ENCODE measurements at places on chromosomes 4 and X. TPM values are rescaled to one million over a fixed set of nuclear protein-coding genes. Genes with fewer than 3 reads are reported as not detected.

The ATP8A1 gene
- polyA plus RNA-seq = 38.7 TPM

The CCSER1 gene
- polyA plus RNA-seq = 5.2 TPM

The EGF gene
- 2.1 TPM for polyA plus RNA-seq

The AFM gene
- polyA plus RNA-seq = not detected

The TMEM271 gene
- not detected for polyA plus RNA-seq

The MAPK10 gene
- polyA plus RNA-seq = 29.9 TPM

The ING2 gene
- polyA plus RNA-seq = 23.6 TPM

The P2RY4 gene
- polyA plus RNA-seq = 0.33 TPM

The GPR34 gene
- 3.2 TPM for polyA plus RNA-seq

The ATOH1 gene
- polyA plus RNA-seq = not detected

The GABRB1 gene
- polyA plus RNA-seq = 0.33 TPM

The SMIM43 gene
- polyA plus RNA-seq = 16.5 TPM

DNA sequence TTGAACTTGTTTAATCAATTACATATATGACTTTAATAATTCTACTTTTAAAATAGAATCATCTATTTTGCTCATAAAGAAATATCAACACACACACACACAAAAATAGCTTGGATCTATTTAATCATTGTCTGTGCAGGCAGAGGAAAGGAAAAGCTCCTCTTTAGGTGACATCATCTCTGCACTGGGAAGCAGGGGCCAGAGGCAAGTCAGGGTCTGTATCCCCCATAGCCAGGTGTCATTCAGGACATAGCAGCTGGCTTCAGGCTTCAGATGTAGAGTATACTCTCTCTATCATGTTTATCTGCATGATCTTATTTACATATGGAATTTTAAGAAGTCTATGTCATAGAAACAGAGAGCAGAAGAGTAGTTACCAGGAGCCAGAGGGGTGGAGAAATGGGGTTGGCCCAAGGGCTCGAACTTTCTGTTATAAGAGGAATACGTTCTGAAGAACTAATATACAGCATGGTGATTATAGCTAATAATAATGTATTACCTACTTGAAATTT, 110.4 kb upstream of the LDB2 start:
- no peak for DNase-seq

DNA sequence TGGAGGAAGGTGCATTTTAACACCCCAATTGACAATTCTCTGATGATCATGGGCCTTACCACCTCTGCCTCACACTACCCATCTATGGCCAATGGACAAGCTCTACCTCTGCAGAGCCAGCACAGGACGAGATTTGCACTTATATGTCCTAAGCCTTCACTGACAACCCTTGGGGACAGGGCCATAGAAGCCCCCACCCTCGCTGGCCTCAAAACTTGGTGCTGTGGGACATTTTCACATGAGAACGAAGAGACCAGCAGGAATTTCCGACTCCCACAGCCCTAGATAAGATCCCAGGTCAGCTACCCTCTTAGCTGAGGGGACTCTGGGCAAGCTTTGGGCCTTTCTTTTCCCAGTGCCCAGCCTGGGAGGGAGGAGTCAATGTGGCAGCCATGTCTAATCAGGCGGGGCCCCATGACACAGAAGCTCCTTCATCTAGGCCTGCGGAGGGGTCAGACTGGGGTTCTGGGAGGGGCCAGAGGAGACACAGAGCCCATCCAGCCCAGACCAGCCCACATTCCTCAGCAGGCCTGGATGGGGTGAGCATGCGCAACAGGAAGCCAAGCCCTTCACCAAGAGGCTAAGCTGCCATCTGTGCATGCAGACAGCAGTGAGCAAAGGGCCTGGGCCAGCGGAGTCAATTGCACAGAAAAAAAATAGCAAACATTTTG, 12.1 kb downstream of the PJA1 start:
- DNase-seq = peak; percentile 88

DNA sequence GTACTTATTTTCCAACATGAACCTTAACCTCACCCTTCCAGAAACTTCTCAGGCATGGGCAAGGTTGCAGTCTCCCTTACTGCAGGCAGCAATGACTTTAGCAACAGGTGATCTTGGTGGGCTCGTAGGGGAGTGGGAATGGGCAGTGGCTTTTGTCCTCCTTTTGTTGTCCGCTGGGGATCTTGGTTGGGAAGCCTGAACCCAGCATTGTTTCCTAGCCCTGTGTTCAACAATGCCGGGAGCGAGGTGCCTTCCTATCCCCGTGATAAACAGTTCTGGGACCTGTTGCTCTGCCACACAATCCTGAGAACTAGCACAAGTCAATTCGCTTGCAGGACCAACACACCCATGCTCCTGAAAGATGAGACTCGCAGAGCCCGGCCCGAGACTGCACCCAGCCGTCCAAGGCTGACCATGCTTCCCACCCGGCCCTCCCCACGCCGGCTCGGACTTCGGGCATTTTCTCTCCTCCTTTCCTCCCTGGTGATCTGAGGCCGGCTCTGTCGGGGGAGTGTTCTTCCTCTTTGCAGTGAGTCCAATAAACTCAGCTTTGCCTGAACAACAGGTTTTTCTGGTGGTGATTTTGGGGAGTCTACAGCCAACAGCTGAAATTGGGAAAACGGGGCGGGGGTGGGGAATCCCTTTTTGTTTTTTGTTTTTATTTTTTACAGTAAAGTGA, 20.2 kb downstream of the IRAK1 start:
- no peak for DNase-seq

GRCh38 chr4:25817059-25817681, 45.6 kb downstream of the SEL1L3 start:
- no peak for DNase-seq

DNA sequence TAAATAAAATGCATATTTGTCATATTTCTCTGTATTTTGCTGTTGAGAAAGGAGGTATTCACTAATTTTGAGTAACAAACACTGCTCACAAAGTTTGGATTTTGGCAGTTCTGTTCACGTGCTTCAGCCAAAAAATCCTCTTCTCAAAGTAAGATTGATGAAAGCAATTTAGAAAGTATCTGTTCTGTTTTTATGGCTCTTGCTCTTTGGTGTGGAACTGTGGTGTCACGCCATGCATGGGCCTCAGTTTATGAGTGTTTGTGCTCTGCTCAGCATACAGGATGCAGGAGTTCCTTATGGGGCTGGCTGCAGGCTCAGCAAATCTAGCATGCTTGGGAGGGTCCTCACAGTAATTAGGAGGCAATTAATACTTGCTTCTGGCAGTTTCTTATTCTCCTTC, 3.3 kb downstream of the HTT start:
- no peak for DNase-seq

GRCh38 chrX:67622053-67622585, 78.3 kb downstream of the AR start:
- DNase-seq = no peak

DNA sequence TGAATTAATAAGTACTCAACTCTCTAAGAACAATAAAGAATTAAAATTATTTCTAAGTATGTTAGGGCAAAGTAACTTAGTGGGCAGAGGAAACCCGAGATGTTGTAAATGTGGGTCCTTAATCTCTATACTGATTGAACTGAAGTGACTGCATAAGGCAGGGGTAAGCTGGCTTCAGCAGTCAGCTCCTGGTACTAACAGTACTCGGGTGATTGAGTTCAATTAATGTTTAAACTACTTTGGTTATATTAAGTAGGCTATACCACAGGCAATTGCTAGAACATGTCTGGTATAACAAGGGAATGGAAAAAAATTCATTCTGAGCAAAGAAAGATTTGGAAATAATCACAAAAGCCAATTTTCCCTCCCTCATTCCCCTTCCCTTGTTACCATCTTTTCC, 90.7 kb downstream of the LNX1 start:
- no peak for DNase-seq

DNA sequence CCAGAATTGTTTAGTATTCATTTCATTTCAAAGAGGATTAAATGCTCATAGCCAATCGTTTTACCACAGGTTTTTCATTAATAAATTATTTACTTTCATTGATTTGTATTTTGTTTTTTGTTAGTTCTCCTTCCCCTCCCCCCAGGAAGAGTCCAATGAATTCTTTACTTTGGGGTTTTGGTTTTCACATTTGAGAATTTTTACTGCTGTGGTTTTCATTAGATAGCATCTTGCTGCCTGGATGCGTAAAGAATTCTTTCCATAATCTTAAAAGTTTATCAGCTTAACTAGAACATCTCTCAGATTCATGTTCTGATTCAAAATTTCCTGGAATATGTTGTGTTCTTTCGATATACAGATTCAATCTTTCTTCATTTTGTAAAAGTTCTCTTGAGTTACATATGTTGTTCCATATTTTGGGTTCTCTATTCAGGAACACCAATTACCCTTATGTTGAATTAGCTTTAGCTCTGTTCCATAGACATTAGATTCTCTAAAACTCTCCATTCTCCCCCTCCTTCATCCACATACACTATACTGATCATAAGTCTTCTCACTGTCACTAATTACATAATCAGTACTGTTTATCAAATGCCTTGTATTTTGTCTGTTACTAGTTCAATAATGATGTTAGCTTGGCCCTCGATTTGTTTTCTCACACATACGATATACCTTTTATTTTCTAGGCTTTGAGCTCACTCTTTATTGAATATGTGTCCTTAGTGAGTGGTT, 184.4 kb downstream of the CAMK2D start:
- no peak for DNase-seq

- DNase-seq = no peak
Measured at GRCh38 chrX:5907207-5907606, 321.5 kb downstream of the NLGN4X start.

DNA sequence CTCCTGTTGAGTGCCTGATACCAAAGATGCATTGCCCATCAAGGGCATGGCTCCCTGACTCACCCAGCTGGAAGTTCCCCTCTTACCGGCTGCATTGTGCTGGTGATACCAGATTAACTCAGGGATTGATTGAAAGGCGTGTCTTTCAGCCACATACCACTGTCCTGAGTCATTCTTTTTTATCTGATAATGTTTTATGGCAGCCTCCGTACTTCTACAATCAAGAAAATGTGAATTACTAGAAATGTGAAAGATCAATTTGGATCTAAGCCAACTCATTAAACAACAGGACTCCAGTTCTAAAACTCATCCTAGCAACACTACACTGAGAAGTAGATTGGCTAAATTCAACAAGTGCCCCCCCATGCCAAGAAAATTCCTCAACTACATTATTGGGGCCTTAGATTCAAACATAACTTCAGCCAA, 40.0 kb downstream of the TXK start:
- no peak for DNase-seq

DNA sequence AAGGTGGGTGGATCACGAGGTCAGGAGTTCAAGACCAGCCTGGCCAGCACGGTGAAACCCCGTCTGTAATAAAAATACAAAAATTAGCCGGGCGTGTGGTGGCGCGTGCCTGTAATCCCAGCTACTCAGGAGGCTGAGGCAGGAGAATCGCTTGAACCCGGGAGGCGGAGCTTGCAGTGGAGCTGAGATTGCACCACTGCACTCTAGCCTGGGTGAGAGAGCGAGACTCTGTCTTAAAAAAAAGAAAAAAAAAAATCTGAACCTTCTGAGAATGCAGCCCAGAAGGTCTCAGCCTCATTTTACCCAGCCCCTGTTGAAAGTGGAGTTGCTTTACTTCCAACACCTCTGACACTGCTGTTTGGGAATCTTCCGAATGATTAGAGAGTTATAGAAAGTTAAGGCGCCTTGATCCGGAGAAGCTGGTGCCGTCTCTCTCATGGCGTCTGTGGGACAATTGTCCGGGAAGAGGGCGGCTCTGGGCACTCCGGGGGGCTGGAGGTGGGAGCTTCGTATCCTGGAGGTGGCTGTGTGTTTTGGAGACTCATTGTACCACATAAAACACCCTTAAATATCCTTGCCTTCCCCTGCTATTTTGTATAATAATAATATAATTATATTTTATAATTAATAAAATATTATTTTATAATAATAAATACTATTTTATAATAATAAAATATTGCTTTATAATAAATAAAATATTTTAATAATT, 92.7 kb upstream of the PPP2R3B start:
- no peak for DNase-seq

GRCh38 chr4:100836929-100837328, 319.1 kb upstream of the EMCN start:
- no peak for DNase-seq

DNA sequence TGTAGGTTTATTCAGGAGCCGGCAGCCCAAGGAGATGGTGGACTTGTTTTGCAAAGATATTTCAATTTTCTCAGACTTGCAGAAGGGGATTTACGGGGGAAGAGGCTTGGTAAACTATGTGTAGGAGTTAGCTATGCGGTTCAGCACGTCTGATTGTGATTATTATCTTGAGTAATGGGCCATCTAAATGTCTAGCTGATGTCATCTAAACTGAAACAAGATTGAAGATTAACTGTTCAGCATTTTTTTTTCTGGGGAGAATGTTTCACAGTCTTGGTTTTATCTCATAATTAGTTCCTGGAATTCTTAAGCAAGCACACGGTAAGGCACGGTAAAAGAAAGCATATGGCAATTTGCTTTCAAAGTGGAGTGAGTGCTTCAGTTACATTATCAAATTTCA, 207.3 kb upstream of the CXorf51B start:
- no peak for DNase-seq

DNA sequence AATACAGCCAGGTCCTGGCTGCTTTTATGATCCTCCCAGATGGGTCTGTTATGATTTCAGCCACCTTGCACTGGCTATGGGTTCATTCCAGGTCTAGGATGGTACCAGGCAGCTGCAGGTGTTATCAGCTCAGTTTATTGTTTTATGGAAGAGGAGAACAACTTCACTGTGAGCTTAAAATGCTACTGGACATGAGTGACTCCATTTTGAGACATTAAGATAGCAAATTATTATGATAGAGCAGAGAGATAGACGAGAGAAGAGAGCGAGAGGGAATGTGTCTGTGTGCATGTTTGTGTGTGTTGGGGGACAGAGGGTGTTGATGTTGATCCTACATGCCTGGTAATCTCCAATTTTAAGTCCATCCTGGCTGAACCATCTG, 820.2 kb downstream of the FSTL5 start:
- no peak for DNase-seq

DNA sequence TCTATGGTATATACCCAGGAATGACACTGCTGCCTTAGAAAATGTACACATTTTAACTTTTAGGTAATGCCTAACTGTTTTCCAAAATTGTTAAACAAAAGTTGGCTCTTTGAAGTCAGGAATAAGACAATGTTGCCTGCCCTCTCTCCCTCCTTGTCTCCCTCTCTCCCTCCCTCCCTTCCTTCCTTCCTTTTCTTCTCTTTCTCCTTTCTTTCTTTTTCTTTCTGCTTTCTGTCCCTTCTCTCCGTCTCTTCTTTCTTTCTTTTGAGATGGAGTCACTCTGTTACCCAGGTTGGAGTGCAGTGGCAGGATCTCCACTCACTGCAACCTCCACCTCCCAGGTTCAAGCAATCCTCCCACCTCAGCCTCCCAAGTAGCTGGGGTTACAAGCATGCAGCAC, 4.6 kb upstream of the TMA16 start:
- no peak for DNase-seq

DNA sequence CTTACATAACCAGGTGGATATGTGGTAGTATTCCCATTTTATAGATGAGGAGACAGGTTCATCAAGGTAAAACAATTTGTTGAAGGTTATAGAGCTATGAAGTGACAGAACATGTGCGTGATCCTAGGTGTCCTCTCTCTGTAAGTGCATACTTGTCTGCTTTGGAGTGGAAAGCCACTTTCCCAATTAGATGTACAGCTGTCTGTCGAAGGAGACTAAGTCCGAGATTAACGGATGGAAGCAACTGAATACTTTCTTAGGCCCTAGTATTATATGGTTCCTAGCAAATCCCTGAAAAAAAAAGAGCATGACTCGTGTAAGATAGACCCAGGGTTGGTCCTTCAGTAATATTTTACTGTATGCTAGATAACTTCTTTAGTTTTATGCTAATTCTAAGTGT, 19.7 kb downstream of the TMEM131L start:
- no peak for DNase-seq

GRCh38 chrX:48589482-48590162, 7.7 kb upstream of the WDR13 start:
- no peak for DNase-seq

- DNase-seq = no peak
Measured at GRCh38 chrX:131083510-131084142, 25.5 kb downstream of the ARHGAP36 start.

Measured in right lung (tissue), 10 donors.